Stimulated activated CD4-positive, alpha-beta T cell treated with anti-CD3 and anti-CD28 coated beads, Interleukin-15, amount 100 ng/mL, for 1 hour (primary cell): ENCODE measurements at places on chromosomes 16 and 17.
A peak's percentile ranks its signal among the peaks of the same experiment; 100 is the strongest.

DNA sequence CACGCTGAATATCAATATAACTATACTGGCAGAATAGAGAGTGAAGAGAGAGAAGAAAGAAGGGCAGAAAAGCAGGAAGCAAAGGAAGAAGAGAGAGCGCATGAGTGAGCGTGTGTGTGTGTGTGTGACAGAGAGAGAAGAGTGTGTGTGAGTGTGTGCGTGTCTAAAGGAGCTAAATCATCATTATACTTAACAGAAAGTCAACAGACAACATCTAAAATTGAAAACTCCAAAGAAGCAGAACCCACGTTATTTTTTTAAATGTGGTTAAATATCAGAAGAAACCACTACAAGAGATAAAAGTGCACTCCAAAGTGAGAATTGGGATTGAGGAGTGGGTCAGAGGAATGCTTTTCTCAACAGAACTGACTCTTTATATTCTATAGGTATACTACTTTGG lies 77.2 kb downstream of the BRIP1 start:
- DNase-seq = no peak

- DNase-seq = no peak
These were observed 26.6 kb upstream of the GINS2 start for GRCh38 chr16:85715169-85716021.

DNA sequence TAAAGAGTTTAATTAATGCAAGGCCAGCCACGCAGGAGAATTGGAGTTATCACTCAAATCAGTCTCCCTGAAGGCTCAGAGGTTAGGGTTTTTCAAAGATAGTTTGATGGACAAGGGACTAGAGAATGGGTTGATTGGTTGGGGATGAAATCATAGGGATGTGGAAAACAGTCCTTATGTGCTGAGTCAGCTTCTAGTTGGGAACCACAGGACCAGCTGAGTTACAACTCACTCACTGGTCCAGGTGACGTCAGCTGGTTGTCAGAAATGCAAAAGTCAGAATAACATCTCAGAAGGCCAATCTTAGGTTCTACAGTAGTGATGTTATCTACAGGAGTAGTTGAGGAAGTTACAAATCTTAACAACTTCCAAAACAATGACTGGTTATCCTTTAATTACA lies 47.6 kb downstream of the CPD start:
- DNase-seq = no peak

- DNase-seq = no peak
These were observed 30.4 kb downstream of the RAI1 start for GRCh38 chr17:17711641-17712162.

- DNase-seq = no peak
These were observed 266 bp downstream of the FMNL1 start for GRCh38 chr17:45222014-45222288.

DNA sequence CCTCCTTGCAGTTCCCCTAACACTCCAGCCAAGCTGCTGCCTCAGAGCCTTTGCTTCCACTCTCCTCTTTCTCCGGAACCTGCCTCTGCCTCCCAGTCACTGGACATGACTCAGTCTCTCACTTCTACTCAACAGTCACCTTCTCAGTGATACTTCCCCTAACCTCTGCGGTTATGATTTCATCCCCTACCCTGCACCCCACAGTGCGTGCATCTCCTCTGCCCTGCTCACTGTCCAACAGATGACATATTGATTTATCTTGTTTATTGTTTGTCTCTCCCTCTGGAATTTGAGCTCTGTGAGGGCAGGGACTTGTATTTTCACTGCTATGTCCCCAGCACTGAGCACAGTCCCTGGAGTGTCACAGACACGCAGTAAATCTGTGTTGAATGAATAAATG lies 100.7 kb downstream of the CYLD start:
- no peak for DNase-seq

DNA sequence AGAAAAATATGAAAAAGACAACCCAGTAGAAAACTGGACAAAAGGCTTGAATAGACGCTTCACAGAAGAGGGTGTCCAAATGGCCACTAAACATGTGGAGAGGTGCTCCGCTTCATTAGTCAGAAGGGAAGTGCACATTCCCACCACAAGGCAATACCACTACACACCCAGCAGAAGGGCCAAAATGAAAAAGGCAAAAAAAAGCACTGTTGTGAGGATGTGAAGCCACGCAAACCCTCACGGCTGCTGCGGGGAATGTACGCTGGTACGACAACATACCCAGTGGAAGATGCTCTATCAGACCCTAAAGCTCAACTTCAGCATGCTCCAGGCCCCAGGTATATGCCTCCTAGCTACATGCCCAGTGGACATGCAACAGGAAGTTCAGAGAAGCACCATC lies 17.0 kb downstream of the PIK3R5 start:
- no peak for DNase-seq

GRCh38 chr16:67884-68789 lies 4.3 kb downstream of the RHBDF1 start:
- DNase-seq = no peak

DNA sequence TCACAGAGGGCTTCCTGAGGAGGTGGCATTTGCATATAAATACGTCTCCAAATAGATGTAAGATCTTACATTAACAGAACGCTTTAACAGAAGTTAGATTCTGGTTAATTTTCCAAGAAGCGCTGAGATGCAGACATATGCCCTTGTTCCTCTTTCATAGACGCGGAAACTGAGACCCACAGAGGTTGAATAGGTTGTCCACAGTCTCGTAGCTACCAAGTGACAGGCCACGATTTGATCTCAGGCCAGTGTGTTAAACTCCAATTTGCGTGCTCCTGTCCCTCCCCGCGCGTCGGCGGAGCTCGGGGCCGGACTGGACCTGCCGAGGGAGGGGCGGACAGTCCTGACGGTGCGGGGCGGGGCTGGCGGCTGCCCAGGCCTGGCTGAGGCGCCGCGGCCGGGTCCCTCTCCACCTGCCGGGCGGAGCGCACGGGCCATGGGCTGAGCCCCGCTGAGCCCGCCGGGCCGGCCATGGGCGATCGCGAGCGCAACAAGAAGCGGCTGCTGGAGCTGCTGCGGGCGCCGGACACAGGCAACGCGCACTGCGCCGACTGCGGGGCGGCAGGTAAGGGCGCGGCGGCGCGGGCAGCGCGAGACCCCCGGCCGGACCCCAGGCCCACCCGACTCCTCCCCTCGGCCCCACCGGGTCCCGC lies at the start of gene ADAP2:
ADAP2 (plus strand) TSS at position 402 of the 653 bp plus-strand sequence; CDS start at position 472, 70 bp downstream.
- no peak for DNase-seq

- DNase-seq = no peak
These were observed 291.2 kb upstream of the SALL1 start for GRCh38 chr16:51442141-51442870.

GRCh38 chr16:89065458-89065822 lies 28.2 kb upstream of the ACSF3 start:
- no peak for DNase-seq

- no peak for DNase-seq
These were observed 21.5 kb downstream of the CCL4 start for GRCh38 chr17:36124879-36125824.

GRCh38 chr17:8392274-8392673 lies 5.4 kb downstream of the RNF222 start:
- DNase-seq = no peak

GRCh38 chr17:32267690-32268205 lies 2.1 kb downstream of the RHBDL3 start:
- no peak for DNase-seq

GRCh38 chr16:30525844-30526136 lies 576 bp downstream of the ZNF768 start:
- no peak for DNase-seq

DNA sequence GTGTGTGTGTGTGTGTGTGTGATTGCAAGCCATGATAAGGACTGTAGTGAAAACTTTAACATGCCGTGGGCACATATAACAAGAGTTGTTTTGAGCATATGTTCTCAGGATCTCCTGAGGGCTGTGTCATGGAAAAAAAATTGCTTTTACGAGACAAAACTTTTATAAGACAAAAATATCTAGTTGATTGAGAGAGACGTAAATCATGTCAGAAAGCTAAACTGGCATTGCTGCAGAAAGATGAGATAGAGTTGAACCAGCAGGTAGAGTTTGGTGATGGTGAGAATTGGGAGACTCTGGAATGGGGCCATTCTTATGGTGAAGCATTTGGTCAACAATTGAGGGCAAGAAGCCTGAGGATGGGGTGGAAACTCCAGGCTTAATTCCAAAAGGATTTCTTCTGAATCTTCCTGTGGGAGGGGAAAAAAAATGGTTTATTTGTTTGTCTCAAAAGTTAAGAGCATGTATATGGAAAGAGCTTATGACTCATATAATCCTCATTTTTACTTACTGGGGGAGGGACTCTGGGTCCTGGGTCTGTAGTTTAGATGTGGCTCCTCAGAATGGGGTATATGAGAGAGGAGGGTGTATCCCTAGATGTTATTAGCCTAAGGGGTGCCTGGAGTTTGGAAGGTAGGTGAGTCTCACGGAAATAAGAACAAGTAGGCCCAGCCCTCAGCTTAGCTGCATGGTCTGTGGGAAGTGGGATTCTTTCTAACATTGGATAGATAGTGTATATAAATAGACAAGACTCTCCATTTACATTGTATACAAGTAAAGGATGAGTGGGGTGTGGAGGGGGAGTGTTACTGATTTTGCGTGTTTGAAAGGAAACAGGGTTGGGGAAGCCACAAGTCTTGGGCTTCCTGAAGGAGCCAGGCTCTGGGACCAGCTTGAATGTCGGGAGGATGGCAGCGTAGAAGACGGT lies 7.1 kb downstream of the MINK1 start:
- DNase-seq = no peak

DNA sequence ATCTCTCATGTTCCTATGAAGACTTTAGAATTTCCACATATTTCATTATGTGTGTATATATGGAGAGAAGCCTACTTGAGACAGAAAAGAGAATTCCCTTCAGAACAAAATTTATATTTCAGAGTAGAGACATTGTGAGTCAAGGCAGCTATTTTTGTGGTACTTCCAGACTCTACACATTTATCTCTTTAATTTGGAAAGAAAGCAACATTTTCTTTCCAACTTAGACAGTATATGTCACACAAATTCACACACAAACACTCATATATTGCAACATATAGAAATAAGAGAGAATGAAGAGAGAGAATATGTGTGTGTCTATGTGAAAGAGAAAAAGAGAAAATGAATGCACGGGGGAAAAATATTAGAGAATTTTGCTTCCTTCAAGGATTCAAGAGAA lies 158.8 kb downstream of the CDH8 start:
- DNase-seq = no peak

DNA sequence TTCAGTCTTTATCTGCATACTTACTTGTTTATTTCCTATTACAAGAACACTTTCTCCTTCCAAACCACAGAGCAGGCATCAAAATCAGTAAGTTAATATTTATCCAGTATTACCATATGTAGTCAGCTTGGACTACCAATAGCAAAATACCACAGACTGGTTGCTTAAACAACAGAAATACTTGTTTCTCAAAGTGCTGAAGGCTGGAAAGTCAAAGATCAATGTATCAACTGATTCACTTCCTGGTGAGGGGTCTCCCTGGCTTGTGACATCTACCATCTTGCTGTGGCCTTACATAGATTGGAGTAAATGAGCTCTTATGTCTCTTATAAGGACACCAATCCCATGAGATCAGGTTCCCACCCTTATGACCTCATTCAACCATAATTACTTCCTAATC lies 2.6 kb downstream of the STXBP4 start:
- no peak for DNase-seq

GRCh38 chr17:21004016-21004930 lies 38.5 kb downstream of the USP22 start:
- DNase-seq = no peak

GRCh38 chr17:29709866-29710519 lies 87.3 kb upstream of the CORO6 start:
- DNase-seq = no peak

- no peak for DNase-seq
These were observed 2.4 kb downstream of the PRPSAP2 start for GRCh38 chr17:18860161-18860972.

DNA sequence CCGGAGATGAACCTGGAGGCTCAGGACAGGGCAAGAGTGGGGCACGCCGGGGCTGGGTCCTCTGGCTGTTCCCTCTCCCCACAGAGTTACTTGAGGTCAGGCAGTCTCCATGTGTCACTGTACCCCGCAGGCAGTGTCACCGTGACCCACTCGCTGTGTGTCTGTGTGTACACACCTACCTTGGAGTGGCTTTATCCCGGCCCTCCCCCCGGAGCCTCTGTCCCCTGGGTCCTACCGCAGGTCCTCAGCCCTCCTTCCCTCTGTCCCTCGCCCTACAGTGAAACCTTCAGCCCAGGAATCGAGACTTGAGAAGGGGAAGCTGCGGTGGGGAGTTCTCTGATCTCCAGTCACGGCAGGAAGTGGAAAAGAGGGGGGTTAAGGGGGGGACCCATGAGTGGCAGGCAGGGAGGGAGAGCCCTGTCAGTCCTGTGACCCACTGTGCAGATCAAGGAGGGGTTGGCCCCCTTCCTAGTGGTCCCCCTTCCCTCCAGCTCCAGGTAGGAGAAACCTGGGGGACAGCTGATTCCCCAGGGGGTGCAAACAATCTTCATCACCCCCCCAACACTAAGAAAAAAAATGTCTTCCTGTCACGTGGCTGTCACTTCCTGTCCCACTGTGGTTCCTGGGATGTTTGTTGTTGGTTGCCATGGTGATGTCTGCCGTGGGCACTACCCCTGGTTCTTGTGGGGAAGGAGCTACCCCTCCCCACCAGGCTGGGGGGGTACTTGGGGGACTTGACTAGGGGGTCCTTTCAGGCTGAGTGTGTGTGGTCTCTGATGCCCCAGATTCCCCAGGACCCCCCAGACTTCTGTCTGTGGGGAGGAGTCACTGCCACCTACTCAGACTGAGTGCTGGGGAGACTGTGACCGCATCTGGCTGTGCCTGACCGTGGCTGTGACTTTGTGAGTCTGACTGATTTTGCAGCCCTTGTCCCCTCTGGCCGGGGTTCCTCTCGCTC lies 13.7 kb downstream of the RARA start:
- DNase-seq = peak; percentile 80

DNA sequence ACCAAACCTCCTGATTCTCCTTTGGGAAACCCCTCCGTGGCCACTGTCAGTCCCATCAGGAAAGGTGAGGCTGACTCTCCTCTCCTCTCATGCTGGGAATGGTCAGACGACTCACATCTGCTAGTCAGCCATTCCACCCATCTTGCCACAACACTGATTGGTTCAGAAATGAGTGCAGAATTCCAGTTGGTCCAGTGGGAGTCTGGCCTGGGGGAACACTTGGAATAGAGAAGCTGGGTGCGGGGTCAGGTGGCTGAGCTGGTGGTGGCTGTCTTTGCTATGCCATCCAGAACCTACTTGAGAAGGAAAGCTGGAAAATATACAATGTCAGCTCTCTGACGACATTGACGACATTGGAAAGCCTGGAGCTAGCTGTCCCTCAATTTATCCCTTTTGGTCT lies 23.6 kb upstream of the PLLP start:
- no peak for DNase-seq

DNA sequence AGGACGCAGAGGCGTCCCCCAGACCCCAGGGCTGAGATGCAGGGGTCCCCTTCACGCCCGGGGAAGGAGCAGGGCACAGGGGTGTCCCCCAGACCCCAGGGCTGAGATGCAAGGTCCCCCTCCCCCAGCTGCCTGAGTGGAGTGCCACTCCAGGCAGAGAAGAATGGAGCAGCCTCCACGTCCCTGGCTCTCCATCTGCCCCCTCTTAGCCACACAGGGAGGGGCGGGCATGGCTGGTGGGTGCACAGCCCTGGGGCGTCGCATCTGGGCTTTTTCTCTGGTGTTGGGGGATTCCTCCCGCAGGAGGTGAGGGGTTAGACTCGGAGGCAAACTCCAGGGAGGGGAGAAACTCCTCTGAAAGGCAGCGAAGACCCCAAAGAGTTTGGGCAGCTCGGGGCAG lies 17.5 kb downstream of the CIBAR2 start:
- DNase-seq = no peak

GRCh38 chr17:65346166-65346565 lies 209.0 kb downstream of the RGS9 start:
- no peak for DNase-seq
